ENCODE measurements at places on chromosomes 16 and 17.

DNA sequence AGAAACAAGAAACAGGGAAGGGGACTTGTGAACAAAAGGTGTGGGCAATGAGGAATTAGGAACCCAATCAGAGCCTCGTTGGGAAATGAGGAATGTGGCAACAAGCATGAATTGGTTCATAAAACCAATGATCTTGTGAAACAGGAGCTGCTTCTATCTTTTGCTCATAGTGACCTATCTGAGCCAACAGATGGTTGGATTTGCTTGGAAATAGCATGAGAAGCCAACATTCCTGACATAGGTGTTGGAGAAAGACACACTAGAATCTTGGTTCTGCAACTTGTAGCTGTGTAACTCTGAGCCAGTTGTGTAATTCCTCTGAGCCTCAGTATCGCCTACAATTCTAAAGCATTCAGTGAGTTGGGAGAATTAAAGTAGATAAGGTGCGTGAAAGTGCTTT, 251.9 kb upstream of the AXIN2 start:
- no peak for DNase-seq

DNA sequence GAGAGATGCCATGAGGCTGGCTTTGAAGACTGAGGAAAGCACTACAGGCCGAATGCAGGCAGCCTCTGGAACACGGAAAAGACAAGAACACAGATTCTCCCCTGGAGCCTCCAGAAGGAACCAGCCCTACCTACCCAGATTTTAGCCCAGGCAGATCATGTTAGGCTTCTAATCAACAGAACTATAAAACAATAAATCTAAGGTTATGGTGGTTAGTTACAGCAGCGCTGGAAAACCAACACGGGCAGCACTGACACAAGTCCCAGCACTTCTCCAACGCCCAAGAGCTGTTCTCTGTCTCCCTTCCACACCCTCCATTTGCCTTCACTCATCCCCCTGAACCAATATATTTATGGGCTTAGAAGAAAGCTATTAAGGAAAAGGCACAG, 7.5 kb downstream of the ANKRD11 start:
- DNase-seq: no peak

DNA sequence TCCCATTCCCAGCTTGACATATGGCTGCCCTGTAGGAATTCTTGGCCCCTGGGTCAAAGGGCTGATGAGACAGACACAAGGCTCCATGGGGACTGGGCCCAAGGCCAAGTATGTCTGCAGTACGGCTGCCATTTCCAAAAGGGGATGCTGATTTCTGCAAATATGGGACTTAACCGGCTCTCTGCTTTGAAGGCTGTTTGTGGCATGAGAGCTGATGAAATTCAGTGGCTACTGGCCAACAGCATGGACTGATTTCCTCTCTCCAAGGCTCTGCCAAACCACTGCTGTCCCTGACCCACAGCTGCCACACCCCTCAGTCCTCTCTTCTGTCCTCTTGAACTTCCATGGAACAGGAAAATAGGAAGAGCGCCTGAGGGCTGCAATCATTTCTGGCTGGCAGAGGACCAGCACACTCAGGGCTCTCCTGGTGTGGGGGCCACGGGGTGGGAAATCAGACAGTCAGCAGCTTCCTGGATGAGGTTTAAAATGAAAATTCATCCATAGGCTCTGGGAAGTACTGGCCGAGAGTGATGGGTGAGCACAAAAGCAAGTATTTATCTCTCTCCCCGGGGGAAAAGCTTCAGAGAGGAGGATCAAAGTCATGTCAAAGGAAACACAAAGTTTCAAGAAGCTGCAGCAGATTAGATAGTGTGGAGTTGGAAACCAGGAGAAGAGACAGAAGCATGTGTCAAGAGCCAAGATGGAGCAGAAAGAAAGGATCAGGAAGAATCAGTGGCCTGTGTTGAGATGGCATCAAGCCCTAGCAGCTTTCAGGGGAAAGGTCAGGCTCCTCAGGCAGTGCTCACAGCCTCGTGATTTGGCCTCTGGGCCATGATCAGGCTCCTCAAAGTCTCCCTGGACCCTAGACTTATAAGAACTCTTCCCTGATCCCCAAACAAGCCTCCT, 64.1 kb upstream of the SREBF1 start:
- DNase-seq: no peak

- no peak for DNase-seq
Measured at GRCh38 chr17:50147841-50148225, 2.6 kb downstream of the PPP1R9B start.

- no peak for DNase-seq
Measured at GRCh38 chr16:89913408-89914387, 5.0 kb upstream of the MC1R start.

- DNase-seq: no peak
Measured at GRCh38 chr17:78371056-78371455, 7.4 kb upstream of the PGS1 start.

GRCh38 chr17:40675905-40676304, 10.9 kb upstream of the KRT222 start:
- DNase-seq: no peak

- DNase-seq: no peak
Measured at GRCh38 chr17:66602659-66603384, 232.1 kb upstream of the CACNG5 start.

GRCh38 chr17:74176546-74177001, 26.9 kb upstream of the RPL38 start:
- DNase-seq: peak; percentile 63

DNA sequence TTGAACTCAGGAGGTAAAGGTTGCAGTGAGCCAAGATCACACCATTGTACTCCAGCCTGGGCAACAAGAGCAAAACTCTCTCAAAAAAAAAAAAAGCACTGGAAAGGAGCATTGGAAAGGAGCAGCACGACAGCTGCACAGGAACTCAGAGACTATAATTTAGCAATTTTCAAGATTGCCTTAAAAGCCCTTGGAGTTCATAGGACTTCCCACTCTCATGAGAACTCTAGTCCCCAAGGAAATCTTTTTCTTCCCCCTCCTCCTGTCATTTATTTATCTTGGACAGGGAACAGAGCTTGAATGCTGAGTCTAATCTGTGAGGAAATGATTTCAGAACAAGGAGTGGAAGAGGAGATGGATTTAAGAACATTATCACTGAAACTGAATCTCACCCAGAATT, 69.0 kb downstream of the PLXDC1 start:
- no peak for DNase-seq

DNA sequence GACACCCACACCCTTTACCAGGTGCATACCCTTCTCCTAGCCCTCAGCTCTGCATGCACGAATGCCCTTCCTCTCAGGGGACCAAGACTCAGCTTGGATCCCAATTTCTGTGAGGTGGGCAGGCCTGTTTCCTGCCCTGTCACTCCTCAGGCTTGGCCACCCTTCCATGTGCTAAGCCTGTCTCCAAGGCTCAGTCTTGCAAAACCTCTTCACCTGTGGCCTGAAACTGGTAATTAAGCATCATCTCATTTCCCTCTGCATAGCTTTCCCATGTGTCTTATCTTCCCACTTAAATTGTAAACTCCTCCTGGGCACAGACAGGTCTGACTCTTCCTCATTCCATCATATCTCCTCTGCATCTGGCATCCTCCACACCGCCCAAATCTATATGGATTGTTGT, 31.0 kb upstream of the SMPD3 start:
- no peak for DNase-seq

DNA sequence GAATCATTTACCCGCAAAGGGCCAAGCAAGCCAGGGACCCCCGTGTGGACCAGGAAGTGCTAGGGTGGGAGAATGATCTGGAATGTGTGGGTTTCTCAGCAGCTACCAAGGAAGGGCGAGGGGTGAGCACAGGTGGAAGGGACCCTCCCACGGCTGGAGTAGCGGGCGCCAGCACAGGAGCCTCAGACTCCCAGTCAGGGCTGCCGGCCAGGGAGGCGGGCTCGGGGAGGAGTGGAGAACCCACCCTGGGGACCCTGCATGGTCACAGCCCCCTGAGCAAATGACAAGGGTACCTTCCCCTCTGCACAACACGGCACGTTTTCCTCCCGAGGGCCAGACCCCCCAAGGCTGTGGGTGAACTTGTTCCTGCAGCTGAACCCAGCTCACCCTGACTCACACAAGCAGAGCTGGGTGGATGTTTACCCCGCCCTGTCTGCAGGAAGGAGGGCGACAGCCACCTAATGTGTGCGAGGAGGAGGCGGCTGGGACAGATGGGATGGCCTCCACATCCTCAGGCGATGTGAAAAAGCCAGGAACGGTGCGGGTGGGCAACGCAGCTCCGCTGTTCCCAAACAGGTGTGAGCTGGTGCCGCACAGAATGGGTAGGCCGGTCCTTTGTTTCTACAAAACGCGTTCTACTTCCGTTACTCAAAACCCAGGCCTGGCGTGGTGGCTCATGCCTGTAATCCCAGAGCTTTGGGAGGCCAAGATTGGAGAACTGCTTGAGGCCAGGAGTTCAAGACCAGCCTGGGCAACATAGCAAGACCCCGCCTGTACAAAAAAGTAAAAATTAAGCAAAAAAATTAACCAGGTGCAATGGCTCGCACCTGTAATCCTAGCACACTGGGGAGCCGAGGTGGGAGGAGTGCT, 6.2 kb downstream of the ECI1 start:
- DNase-seq: no peak

DNA sequence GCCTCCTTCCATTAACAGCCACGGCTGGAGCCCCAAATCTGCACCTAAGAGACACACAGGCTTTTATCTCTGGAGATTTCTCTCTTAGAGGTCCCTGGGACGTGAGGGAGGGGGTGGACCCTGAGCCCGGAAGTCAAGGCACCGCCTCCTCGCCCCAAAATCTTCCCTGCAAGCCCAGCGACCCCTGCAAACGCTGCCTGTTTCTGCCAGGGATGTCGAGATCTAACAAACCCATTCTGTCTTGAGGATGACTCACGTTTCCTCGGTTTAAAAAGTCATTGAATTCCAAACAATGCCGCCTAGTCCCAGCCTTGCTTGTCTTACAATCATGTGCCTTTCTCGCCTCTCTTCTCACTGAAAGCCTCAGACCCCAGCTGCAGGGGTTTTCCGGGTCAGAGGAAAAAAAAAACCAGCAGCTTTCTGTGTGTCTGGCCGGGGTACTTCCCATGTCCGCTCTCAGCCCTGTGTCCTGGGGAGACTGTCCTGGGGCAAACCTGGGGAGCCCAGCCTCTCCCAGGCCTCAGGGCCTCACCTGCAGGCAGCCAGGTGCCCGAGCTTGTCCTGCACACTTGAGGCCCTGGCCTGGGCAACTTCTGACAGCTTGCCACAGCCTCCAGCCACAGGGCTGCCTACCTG, 15.4 kb downstream of the ARL2BP start:
- no peak for DNase-seq

DNA sequence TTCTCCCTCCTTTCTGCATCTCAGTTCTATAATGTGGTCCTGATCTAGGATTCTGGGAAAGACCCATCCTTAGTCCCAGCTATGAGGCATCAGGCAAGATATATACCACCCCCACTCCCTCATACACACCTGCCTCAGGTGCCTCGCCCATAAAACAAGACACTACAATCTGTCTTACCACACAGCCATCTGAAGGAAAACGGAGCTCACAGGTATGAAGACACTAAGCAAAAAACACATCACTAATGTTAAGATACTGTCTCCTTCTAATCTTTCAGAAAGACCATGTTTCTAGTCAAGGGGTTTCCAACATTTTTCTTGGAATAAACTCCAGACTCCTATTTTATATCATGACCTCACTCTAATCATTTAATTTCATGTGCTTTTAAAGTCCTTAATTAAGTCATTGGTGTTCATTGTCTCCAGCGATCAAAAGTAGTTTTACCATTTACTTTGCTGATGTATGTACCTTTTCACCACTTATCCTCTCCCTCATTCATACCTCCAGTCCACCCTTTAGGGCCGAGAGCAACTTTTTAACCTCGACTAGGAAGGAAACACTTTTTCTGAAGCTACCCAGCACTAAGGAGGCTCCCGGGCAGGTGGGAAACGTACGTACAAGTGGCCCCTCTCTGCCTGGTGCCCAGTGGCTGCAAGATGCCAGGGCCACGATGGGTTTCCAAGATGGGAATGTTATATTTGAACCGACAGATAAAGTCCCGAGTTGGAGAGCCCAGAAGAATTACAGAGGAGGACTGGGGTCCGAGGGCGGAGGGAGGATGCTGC, 979 bp downstream of the MAP3K14 start:
- DNase-seq: no peak

GRCh38 chr17:45248132-45248957, 13.5 kb downstream of the SPATA32 start:
- peak; percentile 47 for DNase-seq
